ENCODE measurements at places on chromosomes 5 and 9.

DNA sequence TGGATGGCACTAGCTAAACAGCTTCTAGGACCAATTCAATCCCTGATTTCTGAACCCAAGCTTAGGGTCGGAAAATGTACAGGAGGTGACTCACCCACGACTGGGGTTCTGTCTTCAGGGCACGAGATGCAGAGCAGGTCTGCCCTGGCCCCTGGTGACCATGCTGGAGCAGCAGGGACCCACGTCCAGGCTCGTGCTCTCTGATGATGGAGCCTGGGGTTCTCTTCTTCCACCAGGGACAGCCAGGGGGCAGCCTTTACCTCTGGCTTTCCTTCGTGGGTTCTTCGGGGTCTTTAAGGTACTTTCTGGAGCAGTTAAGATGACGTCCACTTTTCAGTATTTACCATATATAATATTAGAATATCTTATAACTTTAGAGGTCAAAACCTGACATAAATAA is 2.1 kb downstream of the CFAP77 start:
- DNase-seq, result no peak

GRCh38 chr9:2479056-2479565 is 142.5 kb upstream of the VLDLR start:
- no peak for DNase-seq

DNA sequence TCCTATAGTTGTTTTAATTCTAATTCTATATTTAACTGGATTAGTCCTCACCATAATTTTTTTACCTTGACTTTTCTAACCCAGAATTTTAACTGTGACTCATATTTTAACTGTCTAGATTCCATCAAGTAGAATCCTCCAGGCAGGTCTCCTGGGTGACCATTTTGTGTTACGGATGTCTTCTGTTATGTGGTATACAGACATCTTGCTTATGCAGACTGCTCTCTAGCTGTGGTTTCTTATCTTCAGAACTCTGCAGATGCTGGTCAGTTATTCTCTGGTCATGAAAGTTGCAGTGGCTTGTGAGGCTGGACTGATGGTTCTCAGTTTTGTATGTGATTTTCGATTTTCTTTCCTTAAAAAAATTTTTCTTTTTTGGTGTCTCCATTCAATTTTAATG is 139.4 kb downstream of the ATG10 start:
- DNase-seq, result no peak

GRCh38 chr5:73222173-73222572 is 49.2 kb downstream of the TMEM174 start:
- no peak for DNase-seq

DNA sequence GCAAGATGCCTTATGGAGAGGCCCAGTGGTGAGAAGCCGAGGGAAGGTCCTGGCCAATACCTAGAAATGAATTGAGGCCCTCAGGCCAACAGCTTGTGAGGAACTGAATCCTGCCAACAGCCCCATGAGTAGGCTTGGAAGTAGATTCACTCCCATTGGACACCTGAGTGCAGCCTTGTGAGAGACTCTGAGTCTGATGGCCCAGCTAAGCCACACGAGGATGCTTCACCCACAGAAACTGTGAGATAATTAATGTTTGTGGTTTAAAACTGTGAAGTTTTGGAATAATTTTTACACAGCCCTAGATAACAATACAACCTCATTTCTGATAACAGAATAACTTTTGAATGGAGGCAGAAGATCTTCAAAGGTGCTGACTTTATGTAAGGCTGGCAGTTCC is 65.9 kb upstream of the DAP start:
- DNase-seq, result no peak

DNA sequence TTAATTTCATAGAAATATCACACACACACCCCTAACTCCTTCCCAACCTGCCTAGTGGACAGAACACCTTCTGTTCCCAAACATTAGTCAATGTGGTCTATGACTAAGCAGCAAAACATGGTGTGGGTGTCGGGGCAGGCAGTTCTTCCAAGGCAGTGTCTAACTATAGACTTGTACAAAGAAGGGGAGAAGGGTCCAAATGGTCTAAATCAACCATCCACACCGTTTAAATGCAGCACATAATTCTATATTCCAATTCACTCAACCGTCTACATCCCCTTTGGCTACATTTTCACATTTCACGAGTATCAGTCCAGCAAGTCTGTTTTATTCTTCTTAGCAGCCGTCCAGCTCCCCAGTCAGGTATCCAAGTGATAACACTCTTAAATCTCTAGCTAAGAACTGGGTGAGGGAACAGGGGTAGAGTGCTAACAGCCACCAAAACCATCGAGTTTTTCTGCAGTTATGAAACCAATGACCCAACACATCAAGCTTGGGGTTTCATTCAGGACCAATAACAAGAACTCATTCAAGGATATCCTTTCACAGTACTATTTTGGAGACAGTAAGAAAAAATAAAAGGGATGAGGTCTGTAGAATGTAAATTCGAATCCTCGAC is 3.3 kb downstream of the ZNF608 start:
- DNase-seq, result no peak

GRCh38 chr9:131872006-131872405 is 132.1 kb upstream of the RAPGEF1 start:
- no peak for DNase-seq

GRCh38 chr5:146069780-146070099 is 35.6 kb downstream of the PLAC8L1 start:
- no peak for DNase-seq

- DNase-seq, result no peak
Observed at GRCh38 chr5:154110716-154111115, 71.9 kb downstream of the MFAP3 start.

- no peak for DNase-seq
Observed at GRCh38 chr9:100428871-100429654, 2.1 kb downstream of the MSANTD3 start.

- DNase-seq, result no peak
Observed at GRCh38 chr9:128495804-128496417, 8.6 kb upstream of the GLE1 start.

GRCh38 chr5:178234750-178235587 is 2.4 kb upstream of the PHYKPL start:
- peak; percentile 59 for DNase-seq

DNA sequence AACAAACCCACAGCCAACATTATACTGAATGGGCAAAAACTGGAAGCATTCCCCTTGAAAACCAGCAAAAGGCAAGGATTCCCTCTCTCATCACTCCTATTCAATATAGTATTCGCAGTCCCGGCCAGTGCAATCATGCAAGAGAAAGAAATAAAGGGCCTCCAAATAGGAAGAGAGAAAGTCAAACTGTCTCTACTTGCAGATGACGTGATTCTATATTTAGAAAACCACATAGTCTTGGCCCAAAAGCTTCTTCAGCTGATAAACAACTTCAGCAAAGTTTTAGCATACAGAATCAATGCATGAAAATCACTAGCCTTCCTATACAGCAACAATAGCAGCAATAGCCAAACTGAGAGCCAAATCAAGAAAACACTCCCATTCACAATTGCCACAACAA is 333.7 kb upstream of the EDIL3 start:
- no peak for DNase-seq

DNA sequence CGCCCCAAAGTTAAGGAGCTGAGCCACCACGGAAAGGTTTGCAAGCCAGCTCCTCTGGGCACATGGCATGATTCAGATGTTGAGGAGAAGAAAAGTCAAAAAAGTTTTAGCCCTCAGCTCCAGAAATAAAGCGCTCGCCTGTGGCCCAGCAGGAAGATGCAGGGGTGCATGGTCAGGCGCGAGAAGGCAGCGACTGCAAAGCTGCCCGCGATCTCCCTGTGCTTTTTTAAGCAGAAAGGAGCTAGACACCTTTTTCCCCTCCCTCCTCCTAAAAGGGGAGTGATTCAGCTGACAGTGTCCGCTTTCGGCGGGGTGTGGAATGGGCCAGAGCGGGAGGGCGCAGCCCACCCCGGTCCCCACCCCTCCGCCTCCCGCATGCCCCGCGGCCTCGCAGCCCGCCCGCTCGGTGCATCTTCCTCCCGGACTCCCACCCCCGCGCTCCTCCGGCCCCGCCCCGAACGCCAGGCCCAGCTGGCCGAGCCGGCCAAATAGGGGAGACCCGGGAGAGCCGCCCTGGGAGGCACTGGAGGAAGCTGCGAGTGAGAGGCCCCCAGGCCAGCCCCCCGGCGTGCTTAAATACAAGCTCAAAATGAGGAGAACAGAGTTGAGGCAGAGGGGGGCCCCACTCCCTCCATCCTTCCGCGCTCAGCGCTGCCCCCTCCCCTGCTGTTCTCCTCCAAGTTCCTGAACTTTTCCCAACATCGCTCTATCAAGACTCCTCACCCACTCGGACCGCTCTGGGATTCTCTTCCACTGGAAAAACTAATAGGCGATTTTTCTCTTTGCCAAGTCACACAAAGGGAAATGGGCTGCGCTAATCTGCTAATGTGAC is at the start of gene ADAMTS12:
ADAMTS12 (minus strand) TSS at position 203 of the 832 bp plus-strand sequence; CDS start at position 69, 134 bp downstream.
- no peak for DNase-seq

DNA sequence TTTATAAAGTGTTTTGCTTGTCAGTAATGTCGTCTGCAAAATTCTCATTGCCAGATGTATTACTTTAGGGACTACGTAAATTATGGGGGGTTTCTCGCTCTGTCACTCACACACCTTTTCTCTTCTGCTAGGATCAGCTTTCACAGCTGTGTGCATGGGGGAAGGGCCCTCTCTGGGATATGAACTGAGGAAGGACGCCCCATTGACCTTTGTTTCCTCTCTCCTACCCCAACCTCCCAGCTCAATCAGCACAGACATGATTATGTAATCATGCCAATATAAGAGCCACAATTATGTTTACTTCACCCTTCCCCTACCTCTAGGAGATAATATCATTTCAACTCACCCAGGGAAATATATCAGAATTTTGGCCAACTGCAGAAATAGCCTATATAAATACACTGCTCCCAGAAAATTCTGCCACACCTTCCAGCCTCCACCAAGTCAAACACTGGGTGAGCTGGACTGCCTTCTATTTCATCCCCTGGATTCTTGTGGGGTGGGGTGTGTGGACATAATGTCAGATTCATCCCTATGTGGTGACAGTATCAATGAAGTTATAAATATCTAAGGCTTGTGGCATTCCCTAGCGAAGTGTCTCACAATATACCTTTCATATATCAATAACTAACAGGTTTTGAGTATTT is 12.6 kb upstream of the SEMA5A start:
- no peak for DNase-seq

GRCh38 chr5:76525956-76526355 is 97.2 kb downstream of the F2RL2 start:
- no peak for DNase-seq

GRCh38 chr9:74528207-74528606 is 31.1 kb downstream of the RORB start:
- no peak for DNase-seq

- no peak for DNase-seq
Observed at GRCh38 chr5:177232358-177232757, 71.2 kb downstream of the RAB24 start.

- DNase-seq, result no peak
Observed at GRCh38 chr5:154291917-154292316, 101.4 kb downstream of the GALNT10 start.

DNA sequence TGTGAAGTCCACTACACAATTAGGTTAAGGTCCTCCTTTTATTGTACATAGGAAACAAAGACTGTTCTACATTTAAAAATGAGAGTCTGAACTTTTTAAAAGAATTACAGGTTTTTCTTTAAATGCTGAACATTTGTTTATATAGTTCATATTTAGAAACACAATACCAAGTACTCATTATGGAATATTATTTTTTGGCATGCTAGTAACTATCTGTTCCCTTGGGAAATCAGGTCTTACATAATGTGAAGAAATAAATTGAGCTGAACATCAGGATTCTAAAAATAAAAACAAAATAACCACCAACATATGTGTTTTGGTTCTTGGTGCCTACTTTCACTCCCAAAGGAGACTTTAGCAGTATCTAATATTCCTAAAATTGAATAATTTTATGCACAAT is 230.5 kb upstream of the IZUMO3 start:
- DNase-seq, result no peak

DNA sequence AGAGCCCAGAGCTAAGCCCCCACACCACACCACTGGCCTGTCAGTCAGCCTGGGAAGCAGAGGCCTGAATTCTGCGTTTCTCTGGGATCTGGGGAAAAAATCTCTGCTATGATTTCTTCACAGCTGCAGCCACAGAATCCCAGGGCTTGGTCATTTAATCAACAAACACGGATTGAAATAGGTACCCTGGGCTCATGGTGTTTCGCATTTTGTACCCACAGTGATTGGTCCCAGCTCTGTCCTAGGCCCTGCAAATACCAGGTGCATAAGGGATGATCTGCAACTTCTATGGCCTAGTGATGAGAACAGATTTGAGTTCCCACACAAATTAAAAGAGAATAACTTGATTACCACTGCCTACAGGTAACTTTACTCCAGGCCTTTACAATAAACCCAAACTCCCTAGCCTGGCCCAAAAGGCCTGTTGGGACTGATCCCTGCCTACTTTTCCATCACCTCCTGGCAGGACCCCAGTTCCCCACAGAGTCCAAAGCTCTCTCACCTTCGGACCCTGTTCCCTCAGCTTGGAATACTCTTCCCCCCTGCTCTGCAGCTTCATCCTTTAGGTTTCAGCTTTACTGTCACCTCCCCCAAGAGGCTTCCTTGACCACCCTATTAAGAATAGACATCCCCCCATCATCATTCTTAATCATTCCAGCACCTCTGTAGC is 14.7 kb upstream of the SAP30L start:
- DNase-seq, result no peak

DNA sequence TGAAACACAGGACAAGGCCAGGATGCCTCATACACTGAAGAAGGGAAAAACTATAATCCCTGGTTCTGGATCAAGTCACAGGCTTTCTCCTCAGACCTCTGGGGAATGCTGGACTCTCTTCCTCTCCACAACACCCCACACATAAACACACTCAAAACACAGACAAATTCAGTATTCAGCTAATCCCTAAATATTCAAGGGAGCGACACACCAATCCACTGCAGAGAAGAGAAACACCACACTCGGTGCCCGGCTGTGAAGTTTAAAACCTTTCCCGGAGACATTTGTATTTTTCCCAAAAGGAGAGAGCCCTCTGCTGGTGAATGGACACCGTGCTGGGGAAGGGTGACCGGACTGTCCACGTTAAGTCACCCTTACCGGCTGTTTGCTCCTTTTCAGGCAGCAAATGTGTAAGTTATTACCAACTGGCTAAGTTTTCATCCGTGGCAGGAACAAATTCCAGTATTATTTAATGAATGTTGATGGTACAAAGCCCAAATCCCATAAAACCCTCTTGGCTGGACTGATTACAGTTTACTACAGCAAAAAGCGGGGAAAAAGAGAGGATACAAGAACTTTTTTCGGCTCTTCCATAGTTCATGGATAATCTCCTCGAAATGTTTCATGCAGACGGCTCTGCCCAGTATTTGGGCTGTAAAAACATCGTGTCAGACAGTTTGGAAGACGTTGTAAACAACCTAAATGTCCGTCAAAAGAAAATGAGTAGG is 130.9 kb upstream of the SLC30A5 start:
- DNase-seq, result no peak

- DNase-seq, result no peak
Observed at GRCh38 chr5:100840789-100841188, 62.3 kb downstream of the ST8SIA4 start.

- DNase-seq, result no peak
Observed at GRCh38 chr5:100131161-100131560, 404.0 kb upstream of the FAM174A start.

DNA sequence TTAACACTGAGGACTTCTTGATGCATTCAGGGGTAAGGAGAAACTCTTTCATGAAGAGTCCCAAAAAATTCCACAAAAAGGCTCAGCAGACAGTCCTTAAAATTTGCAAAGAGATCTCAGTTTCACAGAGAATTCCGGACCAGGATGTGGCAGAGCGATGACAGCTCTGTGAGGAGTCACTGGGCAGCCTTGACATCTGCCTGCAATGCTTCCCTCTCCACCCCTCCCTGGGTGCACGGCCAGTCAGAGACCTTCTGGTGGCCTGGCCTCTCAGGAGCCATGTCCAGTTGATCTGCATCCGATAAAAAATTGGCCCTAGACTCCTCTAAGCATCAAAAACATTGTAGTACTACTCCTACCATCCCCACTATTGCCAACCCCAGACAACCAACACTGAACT is 76.8 kb downstream of the MACROH2A1 start:
- no peak for DNase-seq
